ENCODE measurements at places on chromosomes 2 and 18. TPM values are rescaled to one million over a fixed set of nuclear protein-coding genes. Genes with fewer than 3 reads are reported as not detected.

Gene HSPE1
- total RNA-seq = 60.7 TPM

Gene NT5C1B
- total RNA-seq = not detected

Gene ICOS
- total RNA-seq = 0.21 TPM

- DNase-seq = no peak
Observed at GRCh38 chr2:19228715-19229114, 129.7 kb downstream of the OSR1 start.

DNA sequence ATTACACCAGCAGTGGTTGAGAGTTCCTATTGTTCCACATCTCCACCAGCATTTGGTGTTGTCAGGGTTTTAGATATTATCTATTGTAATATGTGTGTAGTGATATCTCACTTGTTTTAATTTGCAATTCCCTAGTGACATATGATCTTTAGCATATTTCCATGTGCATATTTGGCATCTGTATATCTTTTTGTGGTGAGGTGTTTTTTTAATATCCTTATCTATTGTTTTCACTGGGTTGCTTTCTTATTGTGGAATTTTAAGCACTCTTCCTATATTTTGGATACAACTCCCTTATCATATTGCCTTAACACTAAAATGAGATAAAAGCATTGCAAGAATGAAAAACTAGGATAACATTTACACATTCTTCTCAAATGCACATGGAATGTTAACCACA is 453.9 kb upstream of the FSIP2 start:
- DNase-seq = no peak
